B cell (primary cell): ENCODE measurements at places on chromosomes 1 and 21. TPM values are rescaled to one million over a fixed set of nuclear protein-coding genes. Genes with fewer than 3 reads are reported as not detected.

IL23R gene
- not detected in 2 replicates for total RNA-seq

TNFRSF25 gene
- total RNA-seq: 2.6 and 2.7 TPM in 2 replicates

PADI1 gene
- not detected in 2 replicates for total RNA-seq

TMPRSS3 gene
- total RNA-seq: 0.12 and 0.22 TPM in 2 replicates

GBP3 gene
- 16.4 and 20.8 TPM in 2 replicates for total RNA-seq

HSPB7 gene
- total RNA-seq: not detected in 2 replicates

SPAG17 gene
- not detected in 2 replicates for total RNA-seq

CHIA gene
- total RNA-seq: not detected in 2 replicates

RIPPLY3 gene
- not detected in 2 replicates for total RNA-seq

CTPS1 gene
- 17.9 TPM in 2 replicates for total RNA-seq

UBE4B gene
- total RNA-seq: 57.5 and 59.0 TPM in 2 replicates

UTS2 gene
- total RNA-seq: 5.0 and 5.5 TPM in 2 replicates
